ENCODE measurements at places on chromosomes 3 and 15.

DNA sequence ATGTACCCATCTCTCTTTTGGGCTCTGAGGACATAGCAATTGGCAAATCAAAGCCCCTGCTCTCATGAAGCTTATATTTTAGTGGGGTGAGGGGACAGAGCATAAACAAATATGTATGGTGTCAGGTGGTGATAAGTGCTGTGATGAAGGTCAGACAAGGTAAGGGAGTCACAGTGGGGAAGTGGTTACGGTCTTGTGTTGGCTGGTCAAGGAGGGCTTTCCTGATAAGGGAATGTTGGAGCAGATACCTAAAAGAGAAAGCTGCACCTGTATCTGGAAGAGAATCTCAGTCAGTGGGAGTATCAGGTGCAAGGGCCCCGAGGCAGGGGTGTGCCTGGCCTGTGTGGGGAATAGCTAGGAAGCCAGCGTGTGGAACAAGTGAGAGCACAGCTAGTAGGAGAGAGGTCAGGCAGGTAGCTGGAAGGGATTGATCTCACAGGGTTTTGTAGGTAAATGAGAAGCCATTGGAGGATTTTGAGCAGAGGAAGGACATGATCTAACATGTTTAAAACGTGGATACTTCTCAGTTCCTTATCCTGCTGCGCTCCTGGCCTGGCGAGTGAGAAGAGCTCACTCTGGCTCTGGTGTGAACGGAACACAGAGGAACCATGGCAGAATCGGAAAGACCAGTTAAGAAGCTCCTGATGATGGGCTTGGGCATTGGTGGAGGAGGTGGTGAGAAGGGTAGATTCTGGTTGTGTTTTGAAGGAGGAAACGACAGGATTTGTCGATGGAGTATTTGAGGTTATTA lies 35.5 kb downstream of the MRAS start:
- DNase-seq: no peak

DNA sequence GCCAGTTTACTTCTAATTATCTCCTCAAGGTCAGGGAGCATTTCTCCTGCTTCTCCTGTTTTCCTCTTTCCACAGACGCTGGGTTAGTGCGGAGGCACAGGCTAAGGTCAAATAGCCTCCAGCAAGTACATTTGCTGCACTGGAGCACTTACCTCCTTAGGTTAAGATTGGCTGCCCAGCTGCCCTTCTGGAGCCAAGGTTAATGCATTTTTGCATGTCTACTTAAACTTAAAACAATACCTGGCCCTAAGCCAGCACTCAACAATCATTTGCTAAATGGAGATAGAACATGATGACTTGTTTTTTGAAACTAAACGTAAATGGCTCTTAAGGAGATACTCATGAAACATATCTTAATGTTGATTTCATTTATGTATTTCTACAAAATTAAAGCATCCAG lies 83.5 kb downstream of the SSR3 start:
- no peak for DNase-seq

DNA sequence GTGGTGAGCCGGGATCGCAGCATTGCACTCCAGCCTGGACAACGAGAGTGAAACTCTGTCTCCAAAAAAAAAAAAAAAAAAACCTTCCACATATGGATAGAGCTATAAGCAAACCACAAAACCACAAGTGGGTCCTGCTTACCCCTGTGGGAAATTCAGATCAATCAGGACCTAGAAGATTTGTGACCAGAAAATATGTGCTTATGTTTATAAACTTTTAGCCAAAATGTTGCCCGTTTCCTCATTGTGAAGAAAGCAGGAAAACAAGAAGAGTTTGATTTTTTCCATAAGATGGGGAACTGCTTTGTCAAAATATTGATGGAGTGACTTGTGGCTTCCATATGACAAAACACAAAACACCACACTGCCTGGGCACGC lies 3.4 kb upstream of the SLC25A38 start:
- DNase-seq: no peak

DNA sequence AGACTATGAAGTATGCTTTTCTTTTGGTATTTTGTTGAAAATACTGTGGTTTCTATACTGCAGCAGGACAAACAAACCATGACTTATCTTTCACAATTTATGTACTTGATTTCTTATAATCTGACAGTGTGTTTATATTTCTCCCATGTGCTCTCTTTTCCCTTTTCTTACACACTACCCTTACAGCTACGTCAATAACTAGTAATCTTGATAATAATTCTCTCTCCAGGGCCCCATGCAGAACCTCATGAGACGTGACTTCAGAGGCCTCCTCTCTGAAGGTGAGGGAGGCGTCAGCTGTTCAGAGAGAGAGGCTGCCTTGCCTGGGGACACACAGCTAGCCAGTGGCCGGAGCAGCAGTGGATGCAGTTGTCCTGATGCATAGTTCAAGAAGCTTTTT lies 35.9 kb downstream of the KY start:
- DNase-seq: no peak

- DNase-seq: no peak
These were observed 246.4 kb downstream of the SLC9A9 start for GRCh38 chr3:143601723-143602484.

GRCh38 chr15:63192619-63193206 lies 3.3 kb downstream of the RAB8B start:
- no peak for DNase-seq

DNA sequence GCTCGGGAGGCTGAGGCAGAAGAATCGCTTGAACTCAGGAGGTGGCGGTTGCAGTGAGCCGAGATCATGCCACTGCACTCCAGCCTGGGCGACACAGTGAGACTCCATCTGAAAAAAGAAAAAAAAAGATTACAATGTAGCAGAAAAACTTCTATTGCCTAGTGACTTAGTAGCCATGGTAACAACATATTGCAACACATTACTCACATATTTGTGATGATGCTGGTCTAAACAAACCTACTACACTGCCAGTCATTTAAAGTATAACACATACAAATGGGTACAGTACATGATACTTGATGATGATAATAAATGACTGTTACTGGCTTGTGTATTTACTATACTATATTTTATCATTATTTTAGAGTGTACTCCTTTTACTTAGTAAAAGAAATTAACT lies 125.6 kb downstream of the PLOD2 start:
- DNase-seq: no peak

DNA sequence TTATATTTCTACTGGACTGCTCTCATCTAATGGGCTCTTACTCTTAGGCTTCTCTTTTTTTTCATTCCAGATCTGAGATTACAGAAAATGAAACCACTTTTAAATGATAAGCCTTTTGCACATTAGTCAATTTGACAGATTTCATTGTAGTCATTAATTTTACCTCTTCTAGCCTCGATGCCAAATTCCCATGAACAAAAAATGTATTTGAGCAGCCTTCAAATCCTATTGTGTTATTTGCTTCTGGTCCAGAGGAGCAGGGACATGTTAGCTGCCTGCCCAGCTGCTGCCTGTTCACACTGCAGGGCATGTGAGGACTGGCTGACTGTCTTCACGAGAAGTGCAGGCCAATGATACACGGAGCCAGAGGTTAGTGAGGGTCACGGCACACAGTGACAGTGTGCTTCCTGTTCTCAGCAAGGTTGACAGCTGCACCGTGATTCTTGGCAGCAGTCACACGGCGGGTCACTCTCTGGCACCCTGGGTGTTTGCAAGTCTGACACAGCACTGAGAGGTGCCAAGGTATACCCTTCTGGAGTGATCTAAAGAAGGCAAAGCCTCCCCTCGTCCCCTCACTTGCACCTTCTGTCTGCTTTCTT lies 40.8 kb downstream of the KAT2B start:
- DNase-seq: no peak

GRCh38 chr3:51340013-51340829 lies 44.9 kb upstream of the MANF start:
- peak; percentile 49 for DNase-seq

DNA sequence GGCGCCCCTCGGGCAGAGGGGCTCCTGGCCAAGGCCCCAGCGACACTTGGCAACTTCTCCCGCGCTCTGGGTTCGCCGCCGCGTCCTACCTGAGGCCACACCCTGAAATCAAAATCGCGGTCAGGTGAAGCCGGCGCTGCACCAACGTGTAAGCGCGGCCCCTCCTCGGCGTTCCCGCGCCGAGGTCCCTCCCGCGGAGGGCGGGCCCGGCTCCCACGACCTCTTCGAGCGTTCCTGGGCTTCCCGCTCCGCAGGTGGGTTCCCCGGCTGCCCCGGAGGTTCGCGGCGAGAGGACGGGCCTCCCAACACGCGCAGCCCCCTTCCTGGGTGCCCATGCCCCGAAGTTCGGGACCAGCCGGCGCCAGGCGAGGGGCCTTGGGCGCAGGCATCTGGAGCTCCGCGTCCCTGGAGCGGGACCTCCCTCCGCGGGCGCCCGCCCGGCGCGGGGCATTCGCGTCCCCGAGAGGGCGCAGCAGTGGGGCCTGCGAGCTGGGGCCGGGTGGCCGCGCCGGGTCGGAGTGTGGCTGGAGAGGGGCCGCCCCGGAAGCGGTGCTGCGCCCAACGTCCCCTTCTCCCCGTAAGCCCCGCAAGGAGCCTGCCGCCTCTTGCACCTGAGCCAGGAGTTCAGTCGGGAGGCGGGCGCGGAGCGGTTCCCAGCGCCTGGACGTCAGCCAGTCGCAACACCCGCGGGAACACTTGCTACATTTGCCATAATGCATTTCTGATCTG lies 13.7 kb downstream of the PAK6 start:
- peak; percentile 75 for DNase-seq

- no peak for DNase-seq
These were observed 5.1 kb downstream of the DPH6 start for GRCh38 chr15:35540885-35541284.

- DNase-seq: no peak
These were observed 55.3 kb upstream of the VGLL4 start for GRCh38 chr3:11699083-11699427.

- peak; percentile 73 for DNase-seq
These were observed 62.8 kb upstream of the CMTM8 start for GRCh38 chr3:32175607-32176197.

- DNase-seq: peak; percentile 20
These were observed 503.6 kb upstream of the NAALADL2 start for GRCh38 chr3:174355505-174355904.

- DNase-seq: no peak
These were observed 340.8 kb downstream of the LRRC3B start for GRCh38 chr3:26963361-26963743.

DNA sequence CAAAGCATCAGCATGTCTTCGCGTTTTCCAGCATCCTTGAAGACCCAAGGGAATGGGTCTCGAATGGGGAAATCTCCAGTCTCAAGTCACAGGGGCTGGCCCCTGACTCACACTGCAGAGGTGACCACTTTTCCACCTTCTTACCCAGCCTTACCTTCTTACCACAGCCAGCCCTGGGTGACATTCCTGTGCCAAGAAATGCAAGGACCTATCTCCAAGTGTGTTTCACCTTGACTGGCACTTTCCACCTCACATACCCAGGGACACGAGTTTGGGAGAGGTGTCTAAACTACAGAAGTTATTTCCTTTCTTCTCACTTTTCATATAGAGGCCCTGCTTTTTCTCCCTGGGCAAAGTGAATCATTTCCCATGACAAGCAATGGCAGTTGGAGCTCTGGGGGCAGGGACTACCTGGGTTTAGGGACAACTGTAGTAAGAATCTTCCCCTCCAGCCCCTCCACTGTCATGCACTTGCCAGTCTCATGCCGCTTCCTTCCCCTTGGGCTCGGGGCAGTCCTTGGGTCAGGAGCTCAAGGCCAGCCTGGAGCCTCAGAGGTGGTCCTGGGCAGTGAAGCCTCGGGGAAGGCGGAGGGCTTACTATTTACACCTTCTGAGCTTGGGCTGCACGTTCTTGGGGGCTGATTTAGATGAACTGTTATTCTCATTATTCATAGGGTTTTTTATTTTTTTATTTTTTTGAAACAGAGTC lies 16.8 kb downstream of the PAQR5 start:
- DNase-seq: peak; percentile 2

DNA sequence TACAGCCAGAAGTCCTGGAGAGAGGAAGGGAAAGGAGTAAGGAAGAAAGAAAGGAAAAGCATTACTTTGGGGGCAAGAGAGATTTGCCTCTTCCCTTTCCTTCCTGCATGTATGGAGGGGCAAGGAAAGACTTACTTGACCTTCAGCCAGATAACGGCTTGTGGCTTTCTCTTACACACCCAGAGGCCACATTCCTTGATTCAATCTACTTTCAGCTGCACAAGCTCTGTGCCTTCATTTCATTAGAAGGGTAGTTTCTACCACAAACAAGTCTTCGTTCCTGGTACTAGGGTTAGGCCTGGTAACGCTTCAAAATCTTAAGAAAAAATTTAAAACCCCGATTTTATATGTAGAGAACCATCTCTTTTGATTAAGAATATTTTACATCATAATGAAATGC lies 835.9 kb downstream of the TUSC7 start:
- no peak for DNase-seq
